ENCODE measurements at places on chromosomes 3 and 15. TPM values are rescaled to one million over a fixed set of nuclear protein-coding genes. Genes with fewer than 3 reads are reported as not detected.
A peak's percentile ranks its signal among the peaks of the same experiment; 100 is the strongest.

- no peak for DNase-seq
- H3K4me3 ChIP-seq: no peak overlapping the region
- peaks cover 72% of the 10 kb centered on the region for H3K4me1 ChIP-seq
- H3K36me3 ChIP-seq: no peaks in the 10 kb centered on the region
Observed at GRCh38 chr15:78761891-78762385, 49.3 kb downstream of the ADAMTS7 start.

- peak; percentile 36 for DNase-seq
- H3K27ac ChIP-seq: no peak overlapping the region
- H3K27me3 ChIP-seq: peaks cover 28% of the 10 kb centered on the region
Observed at GRCh38 chr3:47578119-47578632, 489 bp downstream of the CSPG5 start.

DNA sequence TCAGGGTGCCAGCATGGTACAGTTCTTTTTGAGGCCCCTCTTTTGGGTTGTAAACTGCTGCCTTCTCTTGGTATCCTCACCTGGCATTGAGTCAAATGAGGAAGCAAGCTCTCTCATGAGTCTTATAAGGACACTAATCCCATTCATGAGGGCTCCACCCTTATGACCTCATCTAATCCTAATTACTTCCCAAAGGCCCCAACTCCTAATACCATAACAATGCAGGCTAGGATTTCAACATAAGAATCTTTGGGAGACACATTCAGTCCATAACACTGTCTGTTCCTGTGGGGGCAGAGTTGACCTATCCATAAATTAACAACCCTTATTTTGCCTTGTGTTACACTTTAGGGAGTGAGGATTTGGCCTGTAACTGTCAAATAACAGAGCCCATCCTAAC is 278.3 kb downstream of the LRTM1 start:
- no peak overlapping the region for H3K27ac ChIP-seq
- no peaks in the 10 kb centered on the region for H3K4me1 ChIP-seq
- no peaks in the 10 kb centered on the region for H3K27me3 ChIP-seq
- H3K4me3 ChIP-seq: no peak overlapping the region
- no peaks in the 10 kb centered on the region for H3K36me3 ChIP-seq

DNA sequence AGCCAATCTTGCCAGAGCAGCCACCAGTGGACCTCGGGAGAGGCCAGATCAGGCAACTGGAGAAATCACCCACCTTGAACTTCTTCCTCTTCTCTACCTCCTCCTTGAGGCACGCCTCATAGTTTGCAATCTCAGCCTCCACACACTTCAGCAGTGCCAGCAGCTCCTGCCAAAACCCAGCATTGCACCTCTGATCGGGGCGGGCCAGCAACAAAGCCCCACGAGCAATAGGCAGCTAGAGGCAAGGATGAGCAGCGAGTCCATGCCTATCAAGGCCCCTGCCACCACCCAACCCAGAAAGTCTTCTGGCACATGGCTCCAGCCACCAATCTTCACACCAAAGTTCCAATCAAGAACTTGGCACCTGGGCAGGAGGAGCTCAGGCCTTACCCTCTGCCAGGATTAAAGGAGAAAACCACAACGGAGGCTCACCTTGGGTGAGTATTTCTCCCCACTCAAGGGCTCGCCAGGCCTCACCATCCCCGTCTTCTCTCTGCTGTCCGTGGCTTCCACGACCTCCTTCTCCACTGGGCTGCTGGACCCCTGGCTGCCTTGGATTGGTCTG is 42.1 kb downstream of the SEMA3G start:
- no peak overlapping the region for H3K4me3 ChIP-seq
- no peaks in the 10 kb centered on the region for H3K27me3 ChIP-seq
- peaks cover 8% of the 10 kb centered on the region for H3K4me1 ChIP-seq
- no peak overlapping the region for H3K27ac ChIP-seq
- no peak for DNase-seq

DNA sequence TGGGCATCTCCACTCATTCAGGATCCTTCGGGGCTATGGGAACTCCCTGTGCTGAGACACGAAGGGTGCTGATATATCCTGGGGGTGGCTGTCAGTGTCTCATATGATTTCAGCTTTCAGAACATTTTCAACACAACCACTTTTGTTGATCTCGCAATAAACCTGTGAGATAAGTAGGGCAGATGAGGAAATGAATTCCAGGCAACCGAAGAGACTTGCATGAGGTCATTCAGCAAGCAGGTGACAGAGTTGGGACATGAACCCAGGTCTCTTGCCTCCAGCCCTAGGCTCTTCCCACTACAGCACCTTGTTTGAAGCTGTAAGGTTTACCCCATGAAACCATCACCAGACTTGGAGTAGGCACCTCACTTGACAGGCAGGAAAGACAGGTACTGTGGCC is 16.6 kb downstream of the DUOX1 start:
- H3K36me3 ChIP-seq: no peaks in the 10 kb centered on the region
- no peak overlapping the region for H3K27ac ChIP-seq
- H3K27me3 ChIP-seq: peaks cover 11% of the 10 kb centered on the region

Gene MESP2
- 0.49 TPM for total RNA-seq

Gene ITGA11
- total RNA-seq: 10.2 TPM

Gene RARB
- total RNA-seq: 23.2 TPM

Gene SNTN
- total RNA-seq: not detected

Data from muscle of leg (tissue), 16 donors.